ENCODE measurements at places on chromosomes 5 and 9.

- DNase-seq, result no peak
Observed at GRCh38 chr5:174775081-174775480, 50.7 kb downstream of the MSX2 start.

DNA sequence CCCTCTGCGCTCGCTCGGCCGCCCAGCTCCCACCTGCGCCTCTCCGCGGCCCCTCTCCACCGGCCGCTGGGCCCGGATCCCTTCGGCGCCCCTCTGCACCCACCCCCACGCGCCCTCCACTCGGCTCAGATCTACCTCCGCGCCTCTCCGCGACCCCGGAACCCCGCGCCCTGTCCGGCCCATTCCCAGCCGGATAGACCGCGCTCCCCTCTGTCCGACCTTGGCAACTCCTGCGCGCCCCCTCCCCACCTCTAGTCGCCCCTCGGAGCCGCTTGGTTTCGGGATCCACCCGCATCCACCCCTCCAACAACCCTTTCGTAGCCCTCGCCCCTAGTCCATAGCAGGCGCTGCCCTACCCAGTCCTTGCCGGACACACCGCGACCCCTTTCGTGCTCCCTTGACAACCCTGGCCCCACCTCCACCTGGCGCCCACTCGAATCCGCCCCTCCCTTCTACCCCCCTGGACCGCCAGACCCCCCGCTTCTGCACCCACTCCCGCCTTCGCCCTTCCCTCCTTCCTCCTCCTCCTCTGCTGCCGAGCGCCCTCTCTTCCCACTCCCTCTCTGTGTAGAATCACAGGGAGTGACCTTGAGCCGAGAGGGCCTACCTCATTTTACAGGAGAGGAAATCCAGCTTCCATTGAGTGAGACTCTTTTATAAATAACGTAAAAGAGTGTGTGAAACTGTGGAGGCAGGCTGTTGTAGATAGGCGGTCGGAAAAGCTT lies 525 bp upstream of the AK3 start:
- peak; percentile 43 for DNase-seq

- peak; percentile 41 for DNase-seq
Observed at GRCh38 chr9:88651682-88652633, 117.0 kb downstream of the NXNL2 start.

DNA sequence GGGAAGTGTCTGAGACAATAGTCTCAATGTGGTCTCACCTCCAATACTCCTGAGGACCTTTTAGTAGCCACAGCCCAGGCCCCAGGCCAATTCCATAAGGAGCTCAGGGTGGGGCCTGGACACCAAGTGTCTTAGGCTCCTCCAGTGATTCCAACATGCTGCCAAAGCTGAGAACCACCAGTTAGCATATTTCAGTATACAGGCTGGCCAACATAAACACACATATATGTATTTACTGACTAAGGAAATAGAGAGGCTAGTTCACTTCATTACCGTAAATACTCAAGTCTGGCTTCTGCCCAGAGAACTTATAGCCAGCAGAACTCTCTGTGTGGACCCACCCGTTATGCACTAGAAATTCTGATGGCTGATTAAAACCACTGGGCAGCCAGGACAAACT lies 24.1 kb downstream of the S1PR3 start:
- DNase-seq, result no peak

- DNase-seq, result no peak
Observed at GRCh38 chr9:127949827-127950512, 12.3 kb upstream of the DPM2 start.
